ENCODE measurements at places on chromosomes 12 and 14. TPM values are rescaled to one million over a fixed set of nuclear protein-coding genes. Genes with fewer than 3 reads are reported as not detected.

PTPN6 gene
- total RNA-seq, result 0.26 TPM

PLEKHG3 gene
- total RNA-seq, result 0.17 TPM

PHLDA1 gene
- 252 TPM for total RNA-seq

NAP1L1 gene
- 275 TPM for total RNA-seq

PTPRB gene
- 0.66 TPM for total RNA-seq

LGMN gene
- total RNA-seq, result 22.6 TPM

PLBD1 gene
- 5.4 TPM for total RNA-seq

RILPL2 gene
- 3.1 TPM for total RNA-seq

GPD1 gene
- total RNA-seq, result not detected
